ENCODE measurements at places on chromosomes 5 and 9.
A peak's percentile ranks its signal among the peaks of the same experiment; 100 is the strongest.

DNA sequence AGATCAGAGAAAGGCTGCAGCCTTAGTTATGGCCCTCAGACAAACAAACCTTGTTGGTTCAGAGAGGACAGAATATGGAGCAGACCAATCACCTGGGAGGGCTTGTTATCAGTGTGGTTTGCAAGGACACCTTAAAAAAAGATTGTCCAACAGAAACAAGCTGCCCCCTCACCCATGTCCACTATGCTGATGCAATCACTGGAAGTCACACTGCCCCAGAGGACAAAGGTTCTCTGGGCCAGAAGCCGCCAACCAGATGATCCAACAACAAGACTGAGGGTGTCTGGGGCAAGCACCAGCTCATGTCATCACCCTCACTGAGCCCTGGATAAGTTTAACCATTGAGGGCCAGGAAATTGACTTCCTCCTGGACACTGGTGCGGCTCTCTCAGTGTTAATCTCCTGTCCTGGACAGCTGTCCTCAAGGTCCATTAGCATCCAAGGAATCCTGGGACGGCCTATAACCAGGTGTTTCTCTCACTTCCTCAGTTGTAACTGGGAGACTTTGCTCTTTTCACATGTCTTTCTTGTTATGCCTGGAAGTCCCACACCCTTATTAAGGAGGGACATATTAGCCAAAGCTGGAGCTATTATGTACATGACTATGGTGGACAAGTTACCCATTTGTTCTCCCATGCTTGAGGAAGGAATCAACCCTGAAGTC, 36.9 kb upstream of the TBCA start:
- DNase-seq, result no peak

- no peak for DNase-seq
Observed at GRCh38 chr9:130172161-130172857, at the start of gene NCS1. TSS of gene NCS1 (plus strand) at chr9:130172404. CDS start at chr9:130172664, 260 bp downstream.

GRCh38 chr5:17360879-17361278, 137.2 kb upstream of the TAF11L2 start:
- DNase-seq, result no peak

DNA sequence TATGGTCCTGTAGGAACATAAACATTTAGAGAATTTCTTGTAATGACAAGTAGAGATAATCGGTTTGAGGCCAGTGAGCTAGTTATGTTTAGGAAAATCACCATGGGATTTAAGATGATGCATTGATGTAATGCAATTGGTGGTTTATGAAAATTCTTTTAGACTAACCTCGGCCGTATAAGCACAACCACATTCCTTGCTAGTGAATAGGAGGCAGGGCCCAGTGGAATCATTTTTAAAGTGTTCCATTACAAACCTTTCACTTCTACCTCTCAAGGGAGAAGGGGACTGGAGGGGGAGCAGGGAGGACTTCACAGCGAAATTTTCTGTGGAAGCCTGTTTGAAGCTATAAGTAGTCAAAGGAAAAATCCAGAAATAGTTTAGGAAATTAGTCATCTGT, 71.8 kb upstream of the NFIL3 start:
- no peak for DNase-seq

DNA sequence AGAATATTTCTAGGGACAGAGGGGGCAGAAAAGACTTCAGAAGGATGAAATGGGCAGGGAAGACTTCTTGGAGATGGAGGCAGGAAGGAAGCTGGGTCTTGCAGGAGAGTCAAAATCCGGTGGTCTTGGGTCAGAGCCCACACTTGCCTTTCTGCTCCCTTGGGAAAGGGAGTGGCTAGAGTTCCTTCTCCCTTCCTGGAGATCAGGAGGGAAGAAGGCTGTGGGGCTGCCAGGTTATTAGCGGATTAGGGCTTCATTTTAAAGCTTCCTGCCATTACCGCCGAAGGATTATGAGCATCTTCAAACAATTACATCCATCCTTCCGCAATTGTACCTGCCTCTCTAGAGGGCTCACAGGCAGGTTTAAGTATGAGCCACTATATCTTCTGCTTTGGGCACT, 19.2 kb upstream of the SYNPO start:
- no peak for DNase-seq

DNA sequence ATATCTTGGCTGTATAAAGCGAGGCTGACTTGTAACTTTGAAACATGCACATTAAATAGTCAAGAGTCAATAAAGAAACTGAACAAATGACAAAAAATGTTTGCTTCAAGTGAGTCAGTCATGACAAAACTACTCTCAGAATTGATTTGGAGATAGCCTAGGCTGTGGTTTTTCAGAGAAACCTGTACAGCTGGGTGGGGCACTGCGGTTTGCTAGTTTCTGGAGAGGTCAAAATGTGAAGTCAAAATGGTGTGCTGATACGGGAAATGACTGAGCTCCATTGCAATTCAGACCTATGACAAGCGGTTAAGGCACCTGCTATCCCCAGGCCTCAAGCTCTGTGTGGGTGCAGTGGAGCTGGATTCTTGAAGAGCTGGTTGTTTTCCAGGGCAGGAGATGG, 10.3 kb upstream of the CD180 start:
- DNase-seq, result peak; percentile 73

GRCh38 chr5:88677943-88678769, 204.8 kb downstream of the MEF2C start:
- no peak for DNase-seq

DNA sequence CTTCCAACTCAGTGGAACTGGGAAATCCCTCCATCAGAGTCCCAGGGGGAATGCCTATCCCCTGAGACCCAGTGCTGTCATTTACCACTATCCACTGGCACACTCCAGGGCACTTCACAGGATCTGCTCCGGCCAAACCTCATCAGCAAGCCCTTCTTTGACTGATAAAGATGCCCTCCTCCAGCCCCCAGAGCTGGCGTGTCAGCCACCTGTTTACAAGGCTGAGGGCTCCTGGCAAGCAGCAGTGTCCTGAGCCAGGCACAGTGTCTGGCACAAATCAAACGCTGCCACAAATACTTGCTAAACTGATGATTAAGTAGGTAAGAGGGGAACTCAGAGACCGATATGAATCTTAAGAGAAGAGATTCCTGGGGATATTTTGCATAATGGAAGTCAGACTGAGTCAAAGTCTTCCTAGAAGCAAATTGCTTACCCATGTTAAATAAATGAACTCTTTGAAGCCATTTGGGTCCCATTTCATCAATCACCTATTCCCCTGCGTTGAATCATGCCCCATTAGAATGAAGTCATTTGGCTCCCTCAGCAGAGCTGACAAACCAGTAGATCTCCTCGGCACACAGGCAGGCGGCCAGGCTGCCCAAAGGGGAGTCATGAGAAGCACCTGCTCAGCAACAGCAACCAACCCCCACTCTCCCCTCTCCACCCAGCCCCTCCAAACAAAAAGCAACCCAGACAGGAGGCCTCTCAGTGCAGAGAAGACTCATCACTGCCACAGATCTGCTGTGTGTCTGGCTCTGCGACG, 97.4 kb downstream of the CDK5RAP2 start:
- DNase-seq, result no peak

DNA sequence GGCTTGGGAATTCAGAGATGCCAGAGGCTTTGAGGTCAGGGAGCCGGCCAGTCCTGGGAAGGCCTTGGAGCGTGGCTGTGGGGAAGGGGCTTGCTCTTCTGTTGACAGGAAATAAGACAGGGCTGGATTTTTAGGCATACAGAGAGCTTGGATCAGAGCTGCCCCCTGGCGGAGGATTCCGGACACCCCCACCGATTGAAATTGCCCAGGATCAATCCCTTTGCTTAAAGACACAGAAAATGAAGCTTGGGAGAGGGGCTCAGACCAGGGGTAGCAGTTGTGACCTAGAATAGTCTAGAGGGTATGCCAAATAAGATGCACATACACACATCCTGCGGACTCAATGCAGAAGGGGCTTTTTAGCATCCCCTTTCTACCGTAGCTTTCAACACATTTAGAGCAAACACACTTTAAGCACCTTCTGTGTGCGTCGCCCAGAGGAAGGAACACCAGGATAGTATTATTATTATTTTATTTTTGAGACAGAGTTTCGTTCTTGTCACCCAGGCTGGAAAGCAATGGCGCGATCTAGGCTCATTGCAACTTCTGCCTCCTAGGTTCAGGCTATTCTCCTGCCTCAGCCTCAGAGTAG, 1.7 kb upstream of the NTMT1 start:
- DNase-seq, result peak; percentile 48

DNA sequence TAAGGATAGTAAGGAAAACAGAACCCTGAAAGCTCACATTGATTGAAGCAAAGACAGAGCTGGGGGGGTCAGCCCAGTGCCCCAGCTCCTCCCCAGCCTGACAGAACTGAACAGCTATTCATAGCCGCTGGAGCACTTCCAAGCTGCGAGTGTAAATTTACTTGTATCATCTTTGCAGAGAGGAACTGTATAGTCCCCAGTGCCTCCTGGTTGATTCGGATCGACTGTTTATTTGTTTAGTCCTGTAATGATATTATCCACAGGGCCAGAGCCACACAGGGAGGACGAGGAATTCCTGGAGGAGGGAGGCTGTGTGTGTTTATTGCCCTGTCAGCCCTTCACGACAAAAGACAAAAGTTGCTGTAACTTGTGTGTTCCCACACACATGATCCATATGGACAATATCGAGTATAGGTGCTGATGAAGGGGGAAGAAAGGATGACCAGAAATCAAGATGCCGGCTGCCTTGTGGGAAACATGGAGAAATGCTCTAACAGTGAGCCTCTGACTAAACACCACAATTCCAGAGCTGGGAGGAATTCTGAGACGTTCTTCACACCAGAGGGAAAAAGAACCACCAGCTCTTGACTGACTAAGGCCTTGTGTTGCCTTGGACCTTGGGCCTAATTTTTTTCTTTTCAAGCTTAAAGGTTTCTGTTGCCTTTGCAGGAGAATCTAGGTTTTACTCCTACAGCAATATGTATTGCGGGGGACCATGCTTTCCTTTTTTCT, 31.1 kb downstream of the FOXD1 start:
- no peak for DNase-seq

- DNase-seq, result no peak
Observed at GRCh38 chr5:65707663-65708062, 14.2 kb downstream of the SGTB start.

DNA sequence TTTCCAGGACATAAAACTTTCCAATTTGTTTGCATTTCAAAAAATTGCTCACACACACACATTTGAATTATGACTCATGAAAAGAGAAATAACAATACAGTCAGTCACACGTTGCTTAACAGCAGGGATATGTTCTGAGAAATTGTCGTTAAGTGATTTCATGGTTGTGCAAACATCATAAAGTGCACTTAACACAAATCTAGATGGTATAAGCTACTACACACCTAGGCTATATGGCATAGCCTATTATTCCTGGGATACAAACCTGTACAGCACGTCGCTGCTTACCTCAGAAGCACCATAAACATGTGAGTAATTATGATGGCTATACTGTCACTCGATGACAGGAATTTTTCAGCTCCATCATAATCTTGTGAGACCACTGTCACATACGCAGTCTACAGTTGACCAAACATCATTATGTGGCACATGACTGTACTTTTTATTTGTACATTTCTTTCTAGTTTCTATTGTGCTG, 378.2 kb downstream of the ACTL7B start:
- no peak for DNase-seq

GRCh38 chr5:125244531-125244930, 498.1 kb upstream of the ZNF608 start:
- no peak for DNase-seq

DNA sequence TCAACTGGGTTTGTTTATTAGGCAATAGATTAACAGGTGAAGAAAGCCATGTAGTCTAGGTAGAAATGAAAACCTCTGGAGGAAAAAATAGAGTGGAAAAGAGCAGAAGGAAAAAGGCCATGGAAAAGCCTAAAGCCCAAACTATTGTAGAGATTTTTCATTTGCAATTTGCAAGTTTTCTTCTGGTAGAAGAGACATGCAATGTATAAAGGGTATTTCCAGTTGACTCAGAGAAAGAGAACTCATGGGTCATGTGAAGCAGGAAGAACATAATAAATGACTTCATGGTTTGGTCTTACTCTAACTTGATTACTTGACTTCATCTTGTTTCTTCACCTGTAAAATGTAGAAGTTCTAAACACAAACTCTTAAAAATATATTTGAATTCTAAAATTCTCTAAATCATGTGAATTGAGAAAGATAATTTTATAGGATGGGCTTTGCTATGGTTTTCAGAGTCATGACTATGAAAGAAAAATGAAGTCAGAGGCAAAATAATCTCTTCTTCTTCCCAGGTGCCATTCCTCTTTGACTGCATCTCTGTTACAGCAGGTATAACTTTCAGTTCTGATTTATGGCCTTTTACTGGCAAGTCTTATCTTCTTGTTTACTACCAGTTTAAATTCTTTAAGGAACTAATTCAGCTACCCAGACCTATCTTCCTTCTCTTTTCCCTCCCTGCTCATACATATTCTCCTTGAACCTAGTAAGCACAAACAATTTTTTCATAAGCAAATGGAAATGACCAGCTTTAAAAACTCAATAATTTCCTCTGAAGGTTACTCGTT, 47.7 kb upstream of the TMC1 start:
- DNase-seq, result no peak

DNA sequence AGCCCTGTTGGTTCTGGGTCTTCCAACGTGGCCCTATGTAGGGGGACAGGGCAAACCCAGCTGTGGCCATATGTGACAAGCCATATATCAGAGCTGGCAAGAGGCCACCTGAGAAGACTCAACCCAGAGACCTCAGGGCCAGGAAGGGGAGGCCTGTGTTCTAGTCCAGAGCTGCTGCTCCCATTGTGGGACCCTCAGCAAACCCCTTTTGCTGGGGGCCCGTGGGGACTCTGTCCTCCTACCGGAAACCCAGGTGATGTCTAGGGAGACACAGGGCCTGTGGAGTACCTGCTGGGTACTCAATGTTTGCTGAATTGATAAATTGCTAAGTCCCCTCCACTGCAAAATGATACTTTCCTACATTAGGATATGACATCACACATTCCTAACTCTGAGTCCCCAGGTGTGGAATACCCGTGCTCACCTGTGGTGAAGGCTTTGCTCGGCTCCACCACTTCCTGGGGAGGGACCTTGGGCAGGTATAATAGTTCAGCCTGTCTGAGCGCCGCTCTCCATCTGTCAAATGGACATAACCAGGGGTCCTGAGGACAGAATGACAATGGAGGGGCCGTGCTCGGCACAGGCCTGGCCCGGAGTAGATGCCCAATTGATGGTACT, 38.4 kb upstream of the ASS1 start:
- DNase-seq, result no peak
